ELR (cell line): ENCODE measurements at places on chromosomes 12 and 14.

DNA sequence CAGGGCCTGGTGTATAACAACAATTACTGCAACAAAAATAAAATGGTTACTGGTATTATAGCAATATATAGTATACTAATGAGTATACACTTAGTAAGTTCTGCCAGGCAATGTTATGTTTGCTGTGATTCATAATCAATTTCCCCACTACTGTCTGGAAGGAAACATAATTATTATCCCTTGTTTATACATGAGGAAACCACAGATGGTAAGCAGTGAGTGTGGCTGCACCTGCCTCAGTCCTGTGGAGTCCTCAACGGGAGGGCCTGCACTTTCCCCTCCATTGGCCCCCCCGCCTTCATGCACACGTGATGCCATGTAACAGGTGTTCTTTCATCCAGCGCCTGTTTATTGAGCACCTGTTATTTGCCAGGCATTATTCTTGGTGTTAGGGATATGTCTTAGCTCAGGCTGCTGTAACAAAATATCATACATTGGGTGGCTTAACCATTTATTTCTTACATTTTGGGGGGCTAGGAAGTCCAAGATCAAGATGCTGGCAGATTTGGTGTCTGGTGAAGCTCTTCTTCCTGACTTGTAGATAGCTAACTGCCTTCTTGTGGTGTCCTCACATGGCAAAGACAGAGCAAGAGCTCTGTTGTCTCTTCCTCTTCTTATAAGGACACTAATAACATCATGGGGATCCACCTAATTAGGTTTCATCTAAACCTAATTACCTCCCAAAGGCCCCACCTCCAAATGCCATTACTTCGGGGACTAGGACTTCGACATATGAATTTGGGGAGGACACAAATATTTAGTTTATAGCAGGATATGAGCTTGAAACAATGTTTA, 59.5 kb upstream of the CHGA start:
- DNase-seq, result peak; percentile 8

DNA sequence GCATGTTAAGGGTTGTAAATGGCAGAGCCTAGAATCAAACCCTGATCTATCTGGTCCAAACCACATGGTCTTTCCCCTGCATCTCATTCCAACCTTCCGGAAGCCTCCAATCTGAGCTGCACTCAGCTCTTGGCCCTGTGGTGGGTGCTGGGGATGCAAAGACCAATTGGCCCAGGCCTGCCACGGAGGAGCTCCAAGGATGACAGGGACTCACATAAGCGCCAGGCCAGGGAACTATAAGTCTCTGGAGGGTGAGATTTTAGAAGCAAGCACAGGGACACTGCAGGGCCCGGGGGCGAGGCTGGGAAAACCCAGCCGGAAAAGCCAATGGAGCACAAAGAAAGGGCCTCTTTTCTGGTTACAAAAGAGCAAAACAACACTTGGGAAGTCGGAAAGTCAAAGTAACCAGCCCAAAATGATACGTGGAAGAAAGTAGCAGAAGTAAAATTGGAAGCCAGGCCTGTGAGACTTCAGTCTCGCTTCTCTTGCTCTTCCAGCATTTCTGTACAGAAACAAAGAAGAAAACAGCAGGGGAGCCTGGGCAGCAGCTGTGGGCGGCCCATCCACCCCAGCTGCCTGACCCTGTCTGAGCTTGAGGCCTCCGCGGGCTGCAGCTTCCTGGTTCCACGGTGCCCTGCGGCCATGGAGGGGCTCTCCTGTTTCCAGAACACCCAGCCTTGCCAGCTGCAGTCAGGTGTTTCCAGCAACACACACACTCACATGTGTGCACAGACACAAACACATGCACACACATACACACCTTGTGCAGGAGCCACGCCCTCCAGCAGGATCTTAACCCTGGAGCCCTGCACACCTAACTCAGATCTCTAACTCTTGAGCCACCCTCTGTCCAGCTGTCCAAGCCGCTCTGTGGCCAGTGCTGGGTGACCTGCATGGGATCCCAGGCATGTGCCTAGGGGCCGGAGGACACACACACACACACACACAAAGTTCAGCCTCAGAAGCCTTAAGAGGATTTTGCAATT, 178.2 kb downstream of the BCL11B start:
- no peak for DNase-seq

- DNase-seq, result peak; percentile 8
These were observed 824 bp downstream of the OAS1 start for GRCh38 chr12:112907415-112908157.

DNA sequence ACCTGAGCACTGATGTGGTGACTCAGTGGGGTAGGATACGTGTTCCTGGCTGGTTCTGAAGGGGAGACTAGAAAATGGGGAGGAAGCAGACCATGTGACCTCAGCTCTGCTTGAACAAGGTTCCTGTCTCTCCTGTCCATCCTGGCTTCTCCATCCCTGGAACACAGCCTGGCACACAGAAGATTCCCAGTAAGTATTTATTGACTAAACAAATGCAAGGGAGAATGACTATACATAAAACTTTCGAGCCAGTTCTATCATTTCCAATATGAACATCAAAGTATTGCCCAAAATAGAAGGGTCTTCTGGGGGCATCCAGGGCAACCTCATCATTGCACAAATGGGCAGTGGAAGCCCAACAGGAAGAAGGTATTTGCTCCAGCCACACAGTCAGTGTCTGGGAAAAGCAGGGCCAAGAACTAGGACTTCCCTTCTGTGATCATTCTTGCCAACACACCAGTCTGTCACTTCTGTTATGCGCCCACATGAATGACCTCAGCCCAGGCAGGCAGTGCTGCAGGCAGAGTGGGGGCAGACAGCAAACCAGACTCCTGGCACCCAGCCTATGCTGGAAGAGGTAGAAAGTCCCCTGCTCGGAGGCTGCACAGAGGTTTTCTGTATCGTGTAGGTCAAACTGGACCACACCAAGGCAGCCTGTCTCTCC, 5.6 kb upstream of the SERPINA9 start:
- DNase-seq, result peak; percentile 89

GRCh38 chr12:7120166-7120565, 8.5 kb downstream of the RBP5 start:
- DNase-seq, result no peak

DNA sequence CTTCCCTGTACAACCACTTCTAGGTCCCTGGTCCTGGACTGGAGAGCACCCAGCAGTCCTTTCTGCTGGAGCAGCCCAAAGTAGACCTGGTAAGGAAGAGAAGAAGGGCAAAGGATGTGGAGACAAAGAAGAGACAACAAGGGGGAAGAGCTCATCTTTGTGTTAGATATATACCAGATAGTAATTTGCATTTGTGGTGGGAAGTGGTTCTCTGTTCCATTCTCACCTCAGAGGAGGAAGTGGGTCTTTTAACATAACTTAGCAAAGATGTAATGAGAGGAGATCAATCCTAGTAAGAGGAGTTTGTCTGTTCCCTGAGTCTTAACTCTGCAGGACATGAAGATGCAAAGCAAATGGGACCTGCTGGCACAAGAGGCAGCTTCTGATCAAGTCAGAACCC, 8.0 kb downstream of the CCDC198 start:
- no peak for DNase-seq

- peak; percentile 11 for DNase-seq
These were observed 121.3 kb downstream of the RPS29 start for GRCh38 chr14:49464885-49465284.

- peak; percentile 32 for DNase-seq
These were observed 1.1 kb downstream of the BCAT1 start for GRCh38 chr12:24947541-24948419.

- DNase-seq, result no peak
These were observed 71.7 kb downstream of the PTPRO start for GRCh38 chr12:15393995-15394394.

DNA sequence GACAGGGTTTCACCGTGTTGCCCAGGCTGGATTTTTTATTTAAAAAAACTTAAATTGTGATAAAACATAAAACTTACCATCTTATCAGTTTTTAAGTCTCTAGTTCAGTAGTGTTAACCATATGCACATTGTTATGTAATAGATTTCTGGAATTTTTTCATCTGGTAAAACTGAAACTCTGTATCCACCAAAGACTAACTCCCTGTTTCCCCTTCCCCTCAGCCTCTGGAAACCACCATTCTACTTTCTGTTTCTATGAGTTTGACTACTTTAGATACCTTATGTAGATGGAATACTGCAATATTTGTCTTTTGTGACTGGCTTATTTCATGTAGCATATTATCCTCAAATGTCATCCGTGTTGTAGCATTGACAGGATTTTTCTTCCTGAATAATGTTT, 12.8 kb upstream of the PLEKHG3 start:
- DNase-seq, result no peak

DNA sequence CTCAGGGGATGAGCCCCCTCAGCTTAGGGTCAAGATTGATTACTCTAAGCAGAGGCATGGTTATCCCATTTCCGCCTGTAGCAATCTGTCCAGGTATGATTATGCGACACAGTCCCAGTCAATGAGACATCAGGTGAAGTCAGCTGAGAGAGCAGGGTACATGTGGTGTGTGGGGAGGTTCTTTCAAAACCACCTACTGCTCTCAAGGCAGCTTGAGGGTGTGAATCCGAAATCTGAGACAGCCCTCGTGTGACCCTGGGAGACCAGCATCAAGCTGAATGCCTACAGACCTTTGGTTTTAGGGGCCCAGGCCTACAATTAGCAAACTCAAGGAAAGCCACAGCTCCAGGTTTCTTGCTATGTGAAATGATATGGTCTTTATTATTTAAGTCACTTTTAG, 275.7 kb downstream of the ITPR2 start:
- DNase-seq, result no peak

DNA sequence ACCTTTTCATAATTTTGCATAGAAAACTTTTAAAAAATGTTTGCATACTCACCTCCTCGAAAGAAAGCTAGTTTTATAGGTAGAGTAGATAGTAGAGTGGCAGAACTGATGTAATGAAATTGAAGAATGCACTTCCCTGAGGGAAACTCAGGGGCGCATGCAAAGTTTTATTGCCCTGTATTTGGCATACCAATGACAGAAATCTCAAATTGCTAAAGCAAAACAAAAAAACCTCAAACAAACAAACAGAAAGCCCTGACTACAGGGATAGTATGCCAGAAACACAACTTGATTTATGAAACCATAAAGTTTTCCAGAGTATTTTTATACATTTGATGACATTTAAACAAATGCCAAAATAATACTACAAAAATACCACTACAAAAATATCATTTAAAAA, 1.8 kb downstream of the RASSF9 start:
- DNase-seq, result no peak

GRCh38 chr12:99334285-99335056, 313.1 kb upstream of the GARIN6 start:
- no peak for DNase-seq

DNA sequence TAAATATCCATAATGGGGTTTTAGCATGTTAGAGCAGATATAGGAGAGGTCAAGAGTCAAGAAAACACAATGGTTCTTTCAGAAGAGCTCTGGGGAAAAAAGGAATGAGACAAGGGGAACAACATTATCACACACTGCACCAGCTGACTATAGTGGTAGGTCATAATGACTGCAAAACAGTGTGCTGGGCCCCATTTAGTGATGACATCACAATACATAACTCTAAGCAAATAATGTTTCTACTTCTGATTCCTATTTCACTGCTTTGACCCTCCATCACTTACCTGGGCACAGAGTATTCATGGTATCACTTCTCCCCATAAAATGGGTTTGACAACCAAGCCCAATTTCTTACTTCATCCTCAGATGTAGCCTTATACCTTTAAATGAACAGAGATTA, 62.1 kb downstream of the GARIN6 start:
- no peak for DNase-seq

DNA sequence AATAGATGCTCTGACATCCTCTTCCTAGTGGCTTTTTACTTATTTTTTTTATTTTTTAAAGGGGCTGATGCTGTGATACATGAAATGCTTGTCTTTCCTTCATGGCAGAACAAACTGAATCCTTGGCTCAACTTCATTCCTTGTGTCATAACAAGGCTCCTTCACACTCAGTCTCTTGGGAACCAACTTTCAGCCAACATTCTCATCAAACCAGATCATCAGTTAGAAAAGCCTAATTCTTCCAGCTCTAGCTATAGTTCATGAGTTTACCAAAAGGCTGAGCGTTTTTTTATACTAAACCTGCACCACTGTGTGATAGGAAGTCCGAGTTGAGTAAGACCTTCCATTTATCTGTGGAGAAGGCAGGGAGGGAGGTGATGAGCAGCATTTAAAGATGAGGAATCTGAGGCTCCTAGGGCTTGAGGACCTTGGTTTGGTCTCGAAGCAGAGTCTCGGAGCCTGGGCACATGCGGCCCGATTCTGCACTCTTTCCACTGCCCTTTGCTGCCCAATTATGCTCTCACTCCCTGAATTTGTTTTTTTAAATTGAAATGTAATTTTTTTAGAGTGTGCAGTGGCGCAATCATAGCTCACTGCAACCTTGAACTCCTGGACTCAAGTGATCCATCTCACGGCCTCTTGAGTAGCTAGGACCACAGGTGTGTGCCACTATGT, 8.2 kb downstream of the GPRC5D start:
- DNase-seq, result no peak

DNA sequence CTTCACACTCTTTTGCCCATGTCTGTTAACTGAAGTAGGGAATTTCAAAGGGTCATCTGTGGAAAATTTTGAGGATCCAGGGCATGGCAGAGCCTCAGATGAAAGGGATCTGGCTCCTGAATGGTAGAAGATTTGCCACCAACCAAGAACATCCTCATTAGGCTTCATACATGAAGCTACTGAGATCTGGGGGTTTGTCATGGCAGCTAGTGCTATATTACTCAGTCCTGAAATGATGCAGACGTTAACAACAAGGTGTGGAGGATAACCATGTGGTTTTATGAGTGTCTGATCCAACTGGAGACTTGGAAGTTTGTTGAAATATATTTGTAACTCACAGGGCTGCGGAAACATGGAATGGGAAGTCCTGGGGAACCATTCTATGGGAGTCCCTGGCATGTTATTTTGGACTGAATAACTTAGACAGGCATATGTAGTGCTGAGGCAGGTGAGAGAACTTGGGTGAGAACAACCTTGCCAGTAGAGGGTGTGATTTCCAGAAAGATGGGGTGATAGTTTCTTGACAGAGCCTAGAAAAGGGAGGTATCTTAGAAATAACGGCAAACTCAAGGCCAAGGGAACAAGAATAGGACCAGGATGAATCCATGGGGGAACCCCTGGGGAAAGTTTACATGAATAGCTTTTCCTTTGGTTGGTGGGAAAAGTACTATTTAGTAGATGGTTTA, 42.0 kb upstream of the C12orf75 start:
- no peak for DNase-seq
